ENCODE measurements at places on chromosomes 3 and 15.

DNA sequence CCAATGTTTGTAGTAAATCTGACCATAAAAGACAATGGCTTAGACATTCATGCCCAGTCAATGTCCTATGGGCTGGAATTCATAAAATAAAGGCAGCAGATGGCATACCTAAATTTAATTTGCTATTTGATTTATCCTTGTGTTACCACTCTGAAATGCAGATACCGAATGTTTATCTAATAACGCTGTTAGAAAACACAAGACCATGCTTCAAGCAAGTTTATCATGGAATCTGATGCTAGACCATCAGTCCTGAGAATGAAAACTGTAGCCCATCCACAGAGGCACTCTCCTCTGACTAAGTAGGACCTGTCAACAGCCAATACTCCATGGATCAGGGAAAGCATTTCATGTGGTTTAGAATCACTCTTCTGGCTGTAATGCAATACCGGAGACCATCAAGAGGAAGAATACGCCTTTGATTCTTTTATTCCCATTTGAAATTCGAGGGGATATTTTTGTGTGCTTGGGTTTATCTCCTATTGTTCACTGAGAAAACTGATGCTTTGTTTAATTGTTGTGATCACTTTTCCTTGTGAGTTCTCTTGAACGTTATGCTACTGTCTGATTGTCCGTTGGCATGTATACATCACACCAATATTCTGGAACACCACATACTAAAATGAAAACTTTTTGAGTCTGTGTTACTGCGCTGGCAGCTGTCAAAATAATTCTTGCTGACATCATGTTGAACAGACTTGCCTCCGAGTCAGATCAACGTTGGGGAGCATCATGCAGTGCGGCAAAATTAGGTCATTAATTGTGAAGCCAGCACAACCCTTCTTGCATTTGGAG lies 12.1 kb upstream of the CPB1 start:
- DNase-seq, result no peak

DNA sequence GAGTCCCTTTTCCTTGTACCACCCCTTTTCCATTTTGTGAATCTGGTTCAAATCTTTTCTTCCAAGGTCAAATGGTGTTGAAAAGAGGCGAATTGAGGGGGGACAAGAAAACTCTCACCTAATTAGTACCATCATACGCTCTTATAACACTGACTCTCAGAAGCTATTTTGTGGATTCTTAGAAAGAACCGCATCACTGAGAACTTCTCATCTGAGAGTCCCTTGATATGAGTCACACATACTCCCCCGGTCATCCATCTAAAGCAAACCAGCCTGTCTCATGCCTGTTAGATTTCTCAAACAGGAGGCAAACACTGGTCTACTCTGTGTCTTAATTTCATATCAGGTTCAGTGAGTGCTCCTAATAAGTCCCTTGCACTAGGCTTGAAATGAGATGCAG lies 76.5 kb upstream of the SPRED1 start:
- no peak for DNase-seq

DNA sequence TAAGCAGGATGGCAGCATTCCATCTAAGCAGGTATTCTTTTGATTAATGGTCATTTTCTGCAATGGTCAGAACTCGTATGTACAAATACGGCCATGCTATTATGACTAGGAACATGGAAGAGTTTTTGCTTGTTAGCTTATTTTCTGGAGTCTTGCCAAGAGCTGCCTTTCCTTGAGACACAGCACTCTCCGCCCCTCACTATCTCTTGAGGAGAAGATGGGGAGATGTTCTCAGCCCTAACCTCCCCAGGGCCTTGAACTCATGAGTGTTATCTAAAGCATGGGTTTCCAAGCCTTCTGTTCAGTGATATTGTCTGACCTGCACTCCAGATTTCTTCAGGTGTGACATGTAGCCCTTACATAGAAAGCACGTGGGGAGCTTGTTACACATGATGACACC lies 65.9 kb upstream of the ACTC1 start:
- DNase-seq, result no peak

DNA sequence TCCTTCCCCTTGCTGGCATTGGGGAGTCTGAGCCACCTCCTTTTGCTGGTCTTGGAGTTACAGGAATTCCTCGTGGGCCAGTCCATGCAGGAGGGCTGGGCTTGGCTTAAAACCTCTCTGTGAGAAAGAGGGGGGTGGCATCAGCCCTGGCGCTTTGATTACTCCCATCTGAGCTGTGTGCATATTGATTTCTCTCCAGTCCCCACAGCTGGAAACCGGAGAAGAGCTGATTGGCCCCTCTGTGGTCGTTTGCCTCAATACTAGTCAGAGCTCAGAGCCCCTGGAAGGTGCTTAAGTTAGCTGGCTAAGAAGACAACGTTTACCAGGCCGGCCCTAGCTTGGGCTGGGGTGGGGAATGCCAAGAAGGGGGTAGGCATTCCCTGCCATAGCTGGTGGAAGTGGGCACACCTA lies 4.0 kb upstream of the RASGRF1 start:
- DNase-seq, result no peak

- no peak for DNase-seq
These were observed 89.6 kb upstream of the CBLB start for GRCh38 chr3:105958237-105959000.

DNA sequence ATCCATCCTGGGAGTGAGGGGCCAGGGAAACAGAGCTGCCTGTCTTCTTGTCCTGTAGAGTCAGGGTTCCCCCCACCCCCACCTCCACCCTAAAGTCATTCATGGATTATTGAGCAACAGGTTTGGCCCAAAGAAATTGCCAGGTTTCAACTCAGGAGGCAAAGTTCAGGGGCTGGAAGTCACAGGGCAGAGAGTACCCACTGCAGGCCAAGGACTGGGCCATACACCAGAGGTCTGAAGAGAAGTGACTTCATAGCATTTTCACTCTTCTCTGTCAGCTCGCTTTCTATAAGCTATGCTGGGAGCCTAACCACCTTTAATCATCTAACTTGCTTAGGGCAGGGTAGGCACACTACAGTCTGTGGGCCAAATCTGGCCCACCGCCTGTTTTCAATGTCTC lies 50.1 kb downstream of the STARD5 start:
- no peak for DNase-seq

DNA sequence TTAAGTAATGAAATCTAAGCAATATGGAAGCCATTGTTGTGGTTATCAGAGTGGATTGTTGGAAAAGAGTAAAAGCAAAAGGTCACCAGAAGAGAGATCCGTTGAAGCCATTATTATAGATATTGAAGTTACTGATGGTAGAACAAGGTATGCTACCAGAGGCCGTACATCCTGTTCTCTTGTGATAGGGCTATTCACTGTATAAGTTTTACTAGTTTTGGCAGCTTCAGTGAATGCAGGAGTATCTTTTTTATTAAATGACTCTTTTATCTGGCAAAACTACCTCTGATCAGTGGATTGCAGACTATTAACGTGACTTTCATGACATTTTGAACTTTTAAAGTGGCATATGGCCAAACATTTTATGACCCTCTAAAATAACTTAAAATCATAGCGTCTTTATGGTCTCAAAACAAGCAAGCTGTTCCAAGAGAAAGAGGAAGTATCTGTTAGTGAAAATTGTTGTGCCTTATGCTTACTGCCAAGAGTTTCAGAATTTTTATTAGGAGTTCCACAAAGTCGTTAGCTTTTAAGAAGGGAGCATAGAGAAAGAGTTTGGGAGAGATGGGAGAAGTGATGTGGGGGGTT lies 102.9 kb downstream of the LRRC49 start:
- no peak for DNase-seq

- DNase-seq, result no peak
These were observed 31.6 kb downstream of the SLC22A14 start for GRCh38 chr3:38313695-38314094.

DNA sequence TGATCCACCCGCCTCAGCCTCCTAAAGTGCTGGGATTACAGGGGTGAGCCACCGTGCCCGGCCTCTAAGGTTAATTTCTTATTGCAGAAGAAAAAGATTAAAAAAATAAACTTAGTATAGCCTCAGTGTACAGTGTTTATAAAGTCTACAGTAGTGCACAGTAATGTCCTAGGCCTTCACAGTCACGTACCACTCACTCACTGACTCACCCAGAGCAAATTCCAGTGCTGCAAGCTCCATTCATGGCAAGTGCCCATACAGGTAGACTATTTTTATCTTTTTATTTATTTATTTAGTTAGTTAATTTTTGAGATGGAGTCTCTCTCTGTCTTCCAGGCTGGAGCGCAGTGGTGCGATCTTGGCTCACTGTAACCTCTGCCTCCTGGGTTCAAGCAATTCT lies 3.2 kb upstream of the FLNB start:
- no peak for DNase-seq

GRCh38 chr3:6736836-6737629 lies 123.9 kb upstream of the GRM7 start:
- DNase-seq, result no peak

DNA sequence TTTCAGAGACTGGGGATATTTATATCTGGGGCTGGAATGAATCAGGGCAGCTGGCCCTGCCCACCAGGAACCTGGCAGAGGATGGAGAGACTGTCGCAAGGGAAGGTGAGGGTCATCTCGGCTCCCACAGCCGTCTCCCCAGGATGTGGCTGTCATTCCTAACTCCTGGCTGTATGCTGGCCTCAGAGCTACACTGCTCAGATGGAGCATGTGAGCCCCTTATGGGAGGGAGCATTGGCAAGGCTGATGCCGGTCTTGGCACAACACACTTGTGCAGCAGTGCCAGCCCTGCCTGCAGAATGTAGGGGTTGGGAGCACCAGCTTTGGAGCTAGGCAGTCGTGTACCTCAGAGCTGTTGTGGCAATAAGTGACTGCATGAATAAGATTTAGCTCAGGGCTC lies 5.2 kb downstream of the RCCD1 start:
- DNase-seq, result no peak

DNA sequence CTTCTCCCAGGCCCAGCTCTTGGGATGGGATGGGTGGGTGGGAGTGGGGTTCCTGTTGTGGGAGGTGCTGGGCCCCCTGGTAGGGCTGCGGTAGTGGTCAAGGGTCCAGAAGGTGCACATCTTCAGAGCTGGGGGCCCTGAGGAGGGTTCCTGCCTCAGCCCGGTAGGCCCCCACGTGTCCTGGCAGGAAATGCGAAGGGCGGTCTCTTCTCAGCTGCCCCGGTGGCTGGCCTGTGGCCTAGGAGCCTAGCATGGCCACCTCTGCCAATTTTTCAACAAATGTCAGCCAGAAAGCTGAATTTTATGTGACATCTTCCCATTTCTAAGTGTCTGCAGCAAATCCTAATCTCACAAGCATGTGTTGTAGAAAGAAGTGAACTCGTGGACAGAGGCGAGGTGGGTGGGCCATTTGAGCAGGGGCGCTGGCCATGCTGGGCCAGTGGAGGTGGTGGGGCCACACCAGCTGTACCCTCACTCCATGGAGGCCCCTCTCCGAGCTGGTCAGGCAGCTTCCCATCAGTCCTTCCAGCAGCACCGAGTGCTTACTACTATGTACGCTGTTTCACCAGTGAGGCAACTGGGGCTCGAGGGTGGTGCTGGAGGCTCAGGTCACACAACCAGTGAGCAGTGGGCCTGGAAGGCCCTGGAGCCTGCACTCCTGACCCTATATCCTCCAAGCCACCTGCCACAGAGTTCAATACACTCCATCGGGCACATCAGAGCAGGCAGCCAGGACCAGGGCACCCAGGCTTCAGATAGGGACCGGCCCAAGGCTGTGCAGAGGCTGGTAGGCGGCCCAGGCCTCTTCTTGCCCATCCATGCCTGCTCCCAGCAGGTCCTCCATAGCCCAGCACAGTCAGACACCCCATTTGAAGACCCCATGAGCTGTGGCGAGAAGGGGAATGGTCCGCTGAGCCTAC lies 23.2 kb downstream of the FBLN2 start:
- DNase-seq, result no peak

DNA sequence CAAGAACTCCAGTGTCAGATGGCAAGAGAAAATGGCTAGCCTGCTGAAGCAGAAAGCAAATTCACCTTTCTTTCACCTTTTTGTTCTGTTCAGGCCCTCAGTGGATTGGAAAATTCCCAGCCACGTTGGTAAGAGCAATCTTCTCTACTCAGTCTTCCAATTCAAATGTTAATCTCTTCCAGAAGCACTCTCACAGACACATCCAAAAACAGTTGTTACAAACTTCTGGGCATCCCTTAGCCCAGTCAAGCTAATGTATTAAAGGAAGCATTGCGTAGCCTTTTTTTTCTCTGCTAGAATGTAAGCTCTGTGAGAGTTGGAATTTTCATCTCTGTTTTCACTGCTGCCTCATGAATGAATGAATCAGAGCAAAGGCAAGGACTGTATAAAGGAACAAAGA lies 109.2 kb upstream of the ROBO2 start:
- DNase-seq, result no peak

- no peak for DNase-seq
These were observed 12.8 kb downstream of the PPCDC start for GRCh38 chr15:75036212-75036616.

- no peak for DNase-seq
These were observed 218.4 kb upstream of the MLF1 start for GRCh38 chr3:158352551-158352950.

GRCh38 chr3:79113876-79114275 lies 653.9 kb downstream of the ROBO1 start:
- no peak for DNase-seq

GRCh38 chr3:126620738-126621137 lies 34.2 kb downstream of the TXNRD3 start:
- no peak for DNase-seq

DNA sequence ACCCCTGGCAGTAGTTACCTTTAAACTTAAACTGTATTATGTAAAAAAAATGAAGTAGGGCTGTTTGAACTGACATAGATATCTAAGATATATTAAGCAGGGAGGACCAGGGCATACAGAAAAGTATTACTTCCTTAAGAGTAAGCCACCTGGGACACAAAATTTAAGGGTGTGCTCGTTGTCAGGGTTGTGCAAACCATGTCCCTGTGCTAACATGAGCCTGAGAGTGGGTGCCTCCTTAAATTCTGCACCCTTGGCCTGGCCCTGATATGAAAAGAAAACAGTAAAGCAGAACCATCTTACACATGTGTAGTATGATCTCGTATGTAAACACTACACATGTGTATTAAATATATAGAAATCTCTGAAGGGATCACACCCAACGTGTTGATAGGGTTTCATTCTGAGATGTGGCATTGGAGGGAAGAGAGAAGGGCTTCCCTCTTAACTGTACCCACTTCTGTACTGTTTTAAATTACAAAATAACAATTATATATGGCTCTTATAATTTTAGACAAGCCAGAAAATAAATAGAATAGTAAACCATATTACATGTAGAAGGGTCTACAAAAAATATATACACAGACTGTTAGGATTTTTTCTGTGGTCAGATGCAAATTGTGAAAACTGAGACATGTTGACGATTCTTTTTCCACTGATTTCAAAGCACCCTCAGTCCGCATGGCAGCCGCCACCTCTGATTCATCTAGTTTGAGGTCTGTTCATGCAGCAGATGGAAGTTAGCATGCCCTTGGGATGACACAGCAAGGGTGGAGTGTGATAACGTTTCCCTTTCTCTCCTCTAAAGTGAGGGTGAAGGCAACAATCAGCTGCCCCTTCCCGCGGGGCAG lies 400.8 kb upstream of the PROK2 start:
- DNase-seq, result no peak

DNA sequence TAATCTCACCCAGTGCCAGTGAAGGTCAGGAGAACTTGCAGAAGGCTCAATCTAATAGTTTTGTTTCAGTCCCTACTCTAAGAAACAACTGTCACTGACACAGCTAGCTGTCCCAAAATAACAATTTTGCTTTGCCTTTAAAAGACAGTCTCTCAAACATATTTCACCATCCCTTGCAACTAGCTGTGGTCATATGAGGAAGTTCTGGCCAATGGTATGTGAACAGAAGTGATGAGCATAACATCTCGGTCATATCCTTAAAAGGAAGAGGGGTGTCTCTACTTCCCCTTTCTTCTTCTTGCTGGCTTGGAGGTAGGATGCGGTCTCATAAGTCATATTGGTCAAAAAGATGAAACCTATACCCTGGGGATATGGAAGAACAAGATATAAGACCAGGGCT lies 198.1 kb downstream of the NEK10 start:
- no peak for DNase-seq
